ENCODE measurements at places on chromosomes 7 and 10.

DNA sequence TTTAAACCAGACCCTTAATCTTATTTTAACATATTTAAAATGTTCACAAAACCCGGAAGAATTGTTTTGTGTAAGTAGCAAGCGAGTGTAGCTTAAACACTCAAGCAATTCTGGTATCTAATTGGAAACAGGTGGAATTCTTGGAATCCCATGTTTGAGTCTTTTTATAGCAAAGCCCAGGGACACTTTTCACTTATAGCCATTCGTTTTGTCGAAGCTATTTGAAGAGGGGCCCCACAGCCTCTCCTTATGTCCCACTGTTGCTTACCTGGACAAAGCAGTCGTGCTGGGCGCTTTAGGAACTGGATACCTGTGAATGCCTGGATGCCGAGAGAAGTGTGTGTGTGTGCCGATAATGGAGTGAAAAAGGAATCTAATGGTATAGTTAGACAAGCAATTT lies 3.3 kb downstream of the CUX1 start:
- DNase-seq, result no peak

- no peak for DNase-seq
These were observed 162.0 kb downstream of the SEMA3E start for GRCh38 chr7:83486957-83487356.

GRCh38 chr10:69472544-69472943 lies 21.3 kb downstream of the TSPAN15 start:
- DNase-seq, result no peak

DNA sequence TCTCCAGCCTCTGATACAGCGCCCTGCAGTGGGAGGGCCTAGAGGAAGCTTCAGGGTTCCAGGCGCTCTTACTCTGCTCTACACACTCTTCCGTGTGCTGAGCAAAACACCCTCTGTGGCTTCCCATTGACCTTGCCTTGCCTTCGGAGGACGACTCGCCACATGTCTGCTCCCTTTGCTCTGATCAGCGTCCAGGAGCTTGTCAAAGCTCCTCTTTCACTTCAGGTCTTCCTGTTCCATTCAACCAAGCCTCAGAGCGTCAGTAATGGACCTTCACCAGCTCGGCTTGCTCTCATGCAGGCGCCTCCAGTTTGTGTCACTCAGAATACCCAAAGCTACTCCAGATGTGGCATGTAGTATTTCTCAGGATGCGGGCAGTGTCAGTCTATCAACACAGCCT lies 173.9 kb downstream of the ARID5B start:
- no peak for DNase-seq

- DNase-seq, result no peak
These were observed 49.2 kb downstream of the ODAD2 start for GRCh38 chr10:27949528-27950241.

DNA sequence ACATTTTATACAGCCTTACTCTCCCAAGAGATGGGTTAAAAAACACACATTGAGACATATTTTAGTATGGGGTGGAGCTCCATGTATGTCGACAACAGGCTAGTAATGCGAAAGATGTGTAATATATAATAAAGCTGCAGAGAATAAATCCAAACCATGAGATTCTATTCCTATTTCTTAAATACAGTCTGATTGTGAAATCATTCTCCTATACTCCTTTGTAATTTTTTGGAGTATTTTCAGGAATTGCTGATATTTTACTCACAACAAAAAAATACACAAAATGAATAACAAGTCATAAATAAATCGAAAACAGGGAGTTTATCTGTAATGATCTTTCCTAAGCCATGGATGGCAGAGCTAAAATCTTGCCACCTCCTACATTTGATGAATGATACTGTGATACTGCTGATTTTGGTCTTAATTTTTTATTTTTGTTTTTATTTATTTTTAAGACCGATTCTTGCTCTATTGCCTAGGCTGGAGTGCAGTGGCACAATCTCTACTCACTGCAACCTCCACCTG lies 173.5 kb upstream of the KLF6 start:
- DNase-seq, result no peak

DNA sequence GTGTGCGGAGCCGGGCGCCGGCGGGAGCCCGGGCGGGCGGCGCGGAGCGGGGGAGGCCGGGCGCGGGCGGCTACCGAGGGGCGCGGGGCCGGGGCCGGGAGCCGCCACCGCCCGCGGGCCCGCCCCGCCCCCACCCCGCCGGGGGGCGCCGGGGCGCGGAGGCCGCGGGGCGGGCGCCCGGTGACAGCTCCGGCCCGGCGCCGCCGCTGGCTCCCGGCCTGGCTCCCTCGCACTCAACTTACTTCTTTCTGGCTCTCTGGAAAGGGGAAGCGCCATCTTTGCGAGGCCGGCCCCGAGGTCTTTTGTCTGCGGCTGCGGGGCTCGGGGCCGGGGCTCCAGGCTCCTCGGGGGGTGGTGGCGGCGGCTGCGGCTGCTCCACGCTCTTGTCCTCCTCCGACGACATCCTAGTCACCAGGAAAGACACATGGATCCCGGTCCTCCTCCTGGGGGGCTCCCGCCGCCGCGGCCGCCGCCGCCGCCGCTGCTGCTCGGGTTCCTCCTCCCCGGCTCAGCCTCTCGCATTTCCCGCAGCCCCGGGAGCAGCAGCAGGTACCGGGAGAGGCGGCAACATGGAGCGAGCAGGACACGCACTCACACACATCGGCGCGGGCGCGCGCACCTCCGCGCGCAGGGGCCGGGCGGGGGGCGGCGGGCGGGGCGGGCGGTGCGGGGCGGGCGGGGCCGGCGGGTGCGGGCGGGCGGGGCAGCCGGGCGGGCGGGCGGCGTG lies at the start of gene KMT2C:
Gene KMT2C, minus strand, starts transcription at position 620 of the 727 bp plus-strand sequence. Its CDS starts 217 bp downstream, at position 403.
- no peak for DNase-seq

GRCh38 chr7:150727381-150727780 lies 9.8 kb upstream of the GIMAP5 start:
- DNase-seq, result no peak

DNA sequence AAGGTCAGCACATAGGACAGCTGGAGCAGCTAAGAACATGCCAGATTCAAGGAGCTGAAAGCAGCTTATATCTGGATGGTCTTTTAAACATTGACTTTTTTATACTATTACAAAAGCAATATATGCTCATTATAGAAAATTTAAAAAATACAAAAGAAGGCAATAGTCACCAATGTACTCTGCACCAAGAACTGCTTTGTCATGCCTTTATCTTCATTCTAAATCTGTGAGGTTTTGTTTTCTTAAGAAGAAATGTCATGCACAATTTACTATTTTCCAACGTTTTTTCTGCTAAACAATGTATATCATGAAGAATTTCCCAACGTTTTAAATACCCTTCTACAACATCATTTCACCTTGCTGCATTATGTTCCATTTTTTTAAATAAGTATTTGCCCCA lies 2.8 kb downstream of the LIPM start:
- DNase-seq, result no peak

DNA sequence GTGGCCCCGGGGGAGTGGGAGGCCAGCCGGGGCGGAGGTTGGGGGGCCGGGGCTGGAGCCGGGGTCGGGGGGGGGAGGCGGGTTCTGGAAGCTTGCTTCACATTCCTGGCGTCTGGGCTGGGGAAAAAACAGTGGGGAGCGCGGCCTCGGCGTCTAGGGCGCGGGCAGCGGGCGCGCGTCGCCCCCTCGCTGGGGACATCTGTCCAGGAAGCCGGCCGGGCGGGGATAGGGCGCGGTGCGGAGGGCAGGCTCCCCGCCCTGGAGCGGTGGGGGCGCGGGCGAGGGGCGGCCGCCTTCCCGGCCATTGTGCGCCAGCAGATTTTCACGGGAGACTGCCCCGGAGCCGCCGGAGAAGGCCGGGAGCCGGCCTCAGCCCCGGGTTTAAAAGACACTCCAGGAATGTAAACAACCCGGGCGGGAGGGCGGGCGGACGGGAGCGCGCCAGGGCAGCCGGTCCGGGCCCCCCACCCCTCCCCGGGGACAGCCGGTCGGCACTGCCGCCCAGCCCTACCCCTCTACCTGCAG lies 1.4 kb downstream of the ZMIZ1 start:
- DNase-seq, result no peak

- no peak for DNase-seq
These were observed 135.3 kb downstream of the PTPRN2 start for GRCh38 chr7:158452331-158452730.

DNA sequence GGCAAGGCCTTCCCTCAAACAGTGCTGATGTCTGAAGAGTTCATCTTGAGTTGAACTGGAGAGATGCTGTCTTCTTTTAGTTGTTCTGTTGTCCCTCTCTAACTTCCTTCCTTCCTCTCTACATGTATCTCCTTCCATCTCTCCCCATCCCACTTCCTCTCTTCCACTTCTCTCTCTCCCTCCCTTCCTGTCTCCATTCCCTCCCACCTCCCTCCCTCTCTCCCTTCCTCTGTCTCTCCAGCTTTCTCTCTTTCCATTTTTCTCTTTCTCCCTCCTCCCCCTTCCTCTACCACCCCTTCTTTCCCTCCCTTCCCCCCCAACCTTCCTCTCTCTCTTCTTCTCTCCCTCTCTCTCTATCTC lies 40.7 kb upstream of the TNS3 start:
- no peak for DNase-seq

GRCh38 chr7:44712012-44712411 lies 36.6 kb upstream of the ZMIZ2 start:
- no peak for DNase-seq

DNA sequence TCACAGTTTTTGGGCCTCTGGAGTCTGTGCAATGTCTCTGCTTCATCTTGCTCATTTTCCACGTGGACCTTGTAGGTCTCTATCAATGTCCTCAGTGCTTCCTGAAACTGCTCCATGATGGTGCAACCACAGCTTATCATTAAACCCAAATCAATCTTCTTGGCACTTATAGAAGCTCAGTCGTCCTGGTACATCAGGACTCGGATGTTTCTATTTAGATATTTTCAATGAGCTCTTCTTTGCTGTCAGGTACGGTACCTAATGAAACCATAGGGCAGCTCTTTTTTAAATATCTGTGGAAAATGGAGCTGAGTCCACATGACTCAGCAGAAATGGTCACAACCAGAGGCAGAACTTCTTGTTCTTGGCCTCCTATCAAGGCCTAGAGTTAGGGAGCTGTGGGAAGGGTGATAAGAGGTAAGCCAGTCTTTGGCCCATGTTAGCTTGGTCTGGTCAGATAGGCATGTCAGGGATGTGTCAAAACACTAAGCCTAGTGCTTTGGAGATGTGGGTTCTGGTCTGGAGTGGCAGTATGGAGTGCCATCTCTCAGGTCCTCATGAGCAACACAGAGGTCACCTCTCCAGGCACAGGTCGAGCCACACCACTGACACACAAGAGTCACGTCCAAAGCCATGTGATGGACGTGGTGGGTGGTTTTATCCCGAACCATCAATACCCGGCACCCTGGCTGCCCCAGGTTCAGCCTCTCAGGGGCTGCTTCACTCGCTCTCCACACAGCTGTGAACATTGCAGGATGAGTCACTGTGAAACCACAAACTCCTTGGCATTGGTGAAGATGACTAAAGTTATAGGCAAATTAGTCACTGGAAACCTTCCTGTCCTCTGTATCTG lies 87.0 kb downstream of the TBXAS1 start:
- no peak for DNase-seq

DNA sequence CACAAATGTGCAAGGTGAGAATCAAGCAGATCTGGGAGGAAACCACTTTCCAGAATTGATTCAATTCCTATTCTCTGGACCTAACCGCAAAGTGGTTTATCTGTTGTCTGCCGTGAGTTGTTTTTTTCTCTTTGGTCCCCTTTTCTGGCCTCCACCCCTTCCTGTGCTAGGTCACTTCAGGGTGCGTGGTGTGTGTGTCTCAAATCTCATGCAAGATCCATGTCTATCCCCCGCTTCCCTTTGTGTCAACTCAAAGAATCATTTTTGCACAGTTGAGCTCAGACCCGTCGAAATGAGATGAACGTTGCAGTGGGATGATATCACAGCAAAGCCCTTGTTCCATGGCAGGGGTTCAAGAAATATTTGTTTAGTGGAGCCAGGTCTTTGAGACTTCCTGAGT lies 184.5 kb downstream of the GATA3 start:
- DNase-seq, result no peak

DNA sequence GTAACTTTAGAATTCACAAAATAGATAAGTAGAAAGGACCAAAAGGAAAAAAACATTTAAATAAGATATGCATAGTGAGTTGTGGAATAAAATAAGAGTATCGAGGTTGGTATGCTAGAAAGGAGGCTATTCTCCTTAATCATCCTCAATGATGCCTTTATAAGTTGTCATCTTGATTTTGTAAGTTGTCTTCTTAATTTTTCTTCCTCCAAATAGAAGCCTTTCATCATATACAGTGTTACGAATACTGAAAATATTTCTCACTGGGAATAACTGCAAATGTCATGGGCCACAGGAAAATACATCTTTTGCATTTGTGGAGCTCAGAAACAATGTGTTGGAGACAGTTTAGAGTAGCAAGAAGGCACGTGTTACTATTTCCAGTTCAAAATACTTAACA lies 31.5 kb upstream of the PRTFDC1 start:
- no peak for DNase-seq

GRCh38 chr10:92702301-92702916 lies 12.7 kb downstream of the HHEX start:
- DNase-seq, result no peak

DNA sequence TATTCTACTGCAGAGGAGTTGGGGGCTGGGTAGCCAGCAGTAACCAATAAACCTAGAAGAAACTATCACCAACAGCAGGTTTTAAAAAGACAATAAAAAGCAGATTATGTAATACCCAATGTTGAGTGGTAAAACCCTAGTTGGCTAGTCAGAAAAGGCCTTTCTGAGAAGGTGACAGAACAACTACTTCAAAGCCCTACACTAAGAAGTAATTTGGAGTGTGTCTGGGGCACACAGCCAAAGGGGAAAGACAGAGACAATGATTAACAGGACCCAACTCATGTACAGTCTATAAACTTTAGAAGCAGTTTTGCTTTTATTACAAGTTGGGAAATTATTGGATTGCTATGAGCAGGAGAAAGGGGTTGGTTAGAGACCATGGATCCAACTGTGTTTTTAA lies 77.2 kb upstream of the TMEM106B start:
- no peak for DNase-seq

DNA sequence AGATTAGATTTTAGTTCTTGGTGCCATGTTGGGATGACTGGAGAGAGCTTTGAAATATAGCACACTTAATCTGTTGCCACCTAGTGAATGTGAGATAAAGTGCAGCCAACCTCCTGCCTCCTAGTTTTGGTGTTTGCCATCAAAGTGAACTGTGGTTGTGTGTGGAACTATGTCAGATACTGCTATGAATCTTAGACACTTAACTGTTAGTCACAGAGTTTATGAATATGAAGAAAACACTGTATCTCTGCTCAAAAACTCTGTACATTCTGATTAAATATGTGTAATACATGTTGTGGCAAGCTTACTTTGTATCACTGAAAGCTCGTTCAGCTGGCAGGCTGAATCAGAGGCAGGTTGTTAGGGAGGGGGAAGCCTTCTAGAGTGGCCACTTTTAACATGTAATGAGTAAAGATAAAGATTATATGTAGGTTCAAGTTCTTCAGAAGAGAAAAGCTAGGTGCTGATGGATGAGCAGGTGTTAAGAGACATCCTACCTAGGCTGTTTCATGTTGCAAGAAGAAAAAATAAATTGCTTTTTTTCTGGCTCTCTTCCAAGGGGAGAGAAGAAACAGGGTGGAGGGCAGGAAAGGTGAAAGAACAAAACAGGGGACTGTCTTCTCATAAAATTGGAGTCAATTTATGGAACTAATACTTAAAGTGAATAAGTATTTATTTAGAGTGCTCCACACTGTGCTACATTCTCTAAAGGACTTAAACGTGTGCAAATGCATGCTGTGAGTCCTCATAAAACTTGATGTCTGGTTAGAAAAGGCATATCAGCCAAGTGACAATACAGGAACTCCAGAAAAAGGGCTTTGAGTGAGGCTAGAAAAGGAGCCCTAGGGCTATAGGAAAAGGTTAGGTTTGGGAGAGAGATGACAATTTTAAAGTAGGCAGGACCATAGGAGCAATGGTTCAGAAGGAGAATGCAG lies 14.1 kb upstream of the LAMB1 start:
- DNase-seq, result no peak

Data from caudate nucleus (tissue), 63 donors.